Aorta (tissue), 5 donors: ENCODE measurements at places on chromosomes 5 and 9.

- no peak overlapping the region for H3K27ac ChIP-seq
- no peaks in the 10 kb centered on the region for H3K36me3 ChIP-seq
- no peak overlapping the region for H3K4me3 ChIP-seq
- H3K4me1 ChIP-seq = no peaks in the 10 kb centered on the region
- H3K27me3 ChIP-seq = no peaks in the 10 kb centered on the region
Measured at GRCh38 chr9:3708751-3709150, 182.9 kb upstream of the RFX3 start.

DNA sequence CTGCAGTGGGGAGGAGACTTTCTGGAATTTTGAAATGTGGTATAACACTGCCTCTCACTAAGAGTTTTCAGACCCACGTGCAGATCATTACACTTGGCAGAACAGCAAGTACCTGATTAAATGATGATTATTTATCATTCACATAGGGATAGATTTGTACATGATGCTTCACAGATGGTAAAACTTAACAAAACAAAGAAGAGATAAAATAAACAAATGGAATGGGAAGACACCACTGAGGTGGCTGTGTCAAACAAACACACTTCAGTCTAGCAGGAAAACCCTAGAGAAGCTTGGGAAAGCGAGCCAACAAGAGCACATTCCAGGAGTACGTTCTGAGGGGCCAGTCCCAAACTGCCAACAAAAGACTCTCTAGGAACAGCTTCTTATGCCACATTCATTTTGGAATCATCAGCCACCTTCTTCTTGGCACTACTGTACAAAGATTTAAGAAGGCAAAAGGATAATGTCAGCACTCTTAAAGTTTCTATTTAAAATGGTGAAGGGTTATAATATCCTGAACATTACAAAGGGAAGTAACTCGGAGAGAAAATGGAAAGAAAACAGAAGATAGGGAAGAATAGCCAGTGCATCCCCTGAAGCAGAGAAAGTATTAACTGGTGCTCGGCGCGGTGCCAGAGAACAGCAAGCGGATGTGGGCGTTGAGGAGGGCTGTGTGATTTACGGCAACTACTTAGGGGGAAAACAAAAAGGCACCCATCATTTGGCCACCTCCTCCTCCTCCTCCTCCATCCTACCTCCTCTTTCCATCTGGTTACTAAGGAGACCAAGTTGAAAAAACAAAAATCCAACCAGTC lies 1.6 kb downstream of the MED27 start:
- no peaks in the 10 kb centered on the region for H3K36me3 ChIP-seq
- H3K27me3 ChIP-seq = no peaks in the 10 kb centered on the region
- peak; percentile 87 for DNase-seq

- no peaks in the 10 kb centered on the region for H3K36me3 ChIP-seq
- H3K27me3 ChIP-seq = no peaks in the 10 kb centered on the region
- no peaks in the 10 kb centered on the region for H3K4me1 ChIP-seq
Measured at GRCh38 chr5:120101771-120102170, 362.3 kb upstream of the PRR16 start.

DNA sequence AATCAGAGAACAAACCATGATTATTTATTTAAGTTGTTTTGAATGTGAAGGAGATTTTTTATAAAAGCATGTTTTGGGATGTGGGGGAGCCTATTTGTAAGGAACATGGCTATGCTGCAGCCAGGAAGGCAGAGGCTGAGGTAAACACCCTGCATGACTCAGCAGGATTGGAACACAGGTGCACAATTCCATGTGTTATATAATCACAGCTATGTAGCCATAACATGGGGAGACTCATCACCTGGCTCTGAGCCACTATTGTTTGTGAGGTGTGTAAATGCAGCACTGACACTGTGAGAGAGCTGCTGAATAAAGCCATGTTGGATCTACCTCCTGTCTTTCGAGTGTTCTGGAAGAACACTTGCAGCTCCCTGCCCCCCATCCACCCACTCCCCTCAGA lies 1009.8 kb downstream of the DNAH5 start:
- H3K27me3 ChIP-seq = no peaks in the 10 kb centered on the region
- DNase-seq = no peak
- no peaks in the 10 kb centered on the region for H3K4me1 ChIP-seq
- H3K27ac ChIP-seq = no peak overlapping the region

- no peaks in the 10 kb centered on the region for H3K4me1 ChIP-seq
- no peaks in the 10 kb centered on the region for H3K27me3 ChIP-seq
- no peaks in the 10 kb centered on the region for H3K36me3 ChIP-seq
- no peak overlapping the region for H3K27ac ChIP-seq
Measured at GRCh38 chr5:117568622-117569021, 994.0 kb upstream of the SEMA6A start.

- no peaks in the 10 kb centered on the region for H3K36me3 ChIP-seq
- no peaks in the 10 kb centered on the region for H3K4me1 ChIP-seq
- no peaks in the 10 kb centered on the region for H3K27me3 ChIP-seq
- DNase-seq = no peak
- H3K4me3 ChIP-seq = no peak overlapping the region
Measured at GRCh38 chr5:2651116-2651515, 100.4 kb downstream of the IRX2 start.
